ENCODE measurements at places on chromosomes 1 and 21. TPM values are rescaled to one million over a fixed set of nuclear protein-coding genes. Genes with fewer than 3 reads are reported as not detected.

GRCh38 chr1:244727871-244728474 is 75.0 kb downstream of the DESI2 start:
- DNase-seq = no peak

The HNRNPCL1 gene
- polyA plus RNA-seq = not detected

GRCh38 chr1:176602388-176603004 is 139.5 kb downstream of the PAPPA2 start:
- DNase-seq = no peak

DNA sequence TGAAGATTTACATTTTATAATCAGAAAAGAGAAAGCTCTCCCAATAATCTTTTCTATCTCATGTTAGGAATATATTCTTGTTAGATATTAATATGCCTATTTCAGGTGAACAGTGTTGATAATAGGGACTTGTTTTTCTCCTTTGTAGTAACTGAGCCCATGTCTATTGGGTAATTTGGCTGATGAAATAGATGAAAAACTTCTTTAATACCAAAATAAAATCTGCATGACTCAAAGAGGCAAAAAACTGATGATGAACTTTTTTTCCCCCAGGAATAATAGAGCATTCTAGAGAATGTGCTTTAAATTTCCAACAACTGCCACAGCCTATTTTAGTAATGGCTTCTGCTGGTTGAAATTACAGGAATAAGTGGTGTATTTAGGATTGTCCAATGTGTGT is 178.9 kb upstream of the GREM2 start:
- DNase-seq = no peak

GRCh38 chr1:208951908-208952307 is 631.6 kb upstream of the CAMK1G start:
- DNase-seq = no peak

The CELA3A gene
- not detected for polyA plus RNA-seq

- DNase-seq = no peak
Measured at GRCh38 chr1:20107796-20108195, 11.5 kb downstream of the PLA2G2D start.

DNA sequence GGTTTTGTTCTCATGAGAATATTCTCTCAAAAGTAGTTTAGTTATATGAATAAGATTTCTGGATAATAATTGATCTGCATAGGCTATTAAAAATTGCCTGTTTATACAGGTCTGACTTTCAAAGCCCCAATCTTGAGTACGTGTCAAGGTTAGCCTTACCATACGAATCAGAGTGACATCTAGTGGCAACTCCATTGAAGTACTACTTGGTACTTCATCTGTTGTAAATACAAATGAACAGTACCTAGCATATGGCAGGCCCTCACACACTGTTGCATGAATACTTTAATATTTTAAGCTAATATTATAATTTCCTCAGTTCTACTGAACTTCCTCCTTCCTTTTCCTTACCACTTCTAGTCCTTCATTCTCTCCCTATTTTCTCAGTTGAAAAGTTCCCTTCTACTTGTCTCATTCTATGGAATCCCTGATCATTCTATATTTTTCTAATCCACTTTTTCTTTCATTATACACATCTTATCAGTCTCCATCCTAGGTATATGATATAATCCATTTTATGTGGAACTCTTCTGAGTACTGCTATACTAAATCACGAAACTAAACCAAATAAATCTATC is 101.2 kb downstream of the AKT3 start:
- peak; percentile 72 for DNase-seq

DNA sequence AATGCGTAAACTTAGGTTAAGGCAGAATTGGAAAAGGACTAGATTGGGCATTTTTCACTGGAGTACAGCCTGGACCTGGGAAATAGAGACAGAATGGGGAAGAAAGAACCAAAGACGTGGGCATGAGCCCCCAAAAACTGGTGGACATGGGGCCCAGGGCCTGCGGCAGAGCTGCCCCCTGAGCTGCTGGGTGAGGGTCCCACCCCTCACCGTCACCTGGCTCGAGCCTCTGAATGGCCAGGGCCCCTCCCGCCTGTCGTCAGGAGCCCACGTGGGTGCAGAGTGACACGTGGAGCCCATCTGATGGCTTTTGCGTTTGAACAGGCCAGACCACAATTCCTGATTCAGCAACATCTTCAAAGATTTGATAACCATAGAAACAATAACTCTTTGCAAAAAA is 360.9 kb upstream of the VAMP3 start:
- DNase-seq = no peak

The CADM3 gene
- polyA plus RNA-seq = not detected

The PPM1J gene
- polyA plus RNA-seq = 0.28 TPM

DNA sequence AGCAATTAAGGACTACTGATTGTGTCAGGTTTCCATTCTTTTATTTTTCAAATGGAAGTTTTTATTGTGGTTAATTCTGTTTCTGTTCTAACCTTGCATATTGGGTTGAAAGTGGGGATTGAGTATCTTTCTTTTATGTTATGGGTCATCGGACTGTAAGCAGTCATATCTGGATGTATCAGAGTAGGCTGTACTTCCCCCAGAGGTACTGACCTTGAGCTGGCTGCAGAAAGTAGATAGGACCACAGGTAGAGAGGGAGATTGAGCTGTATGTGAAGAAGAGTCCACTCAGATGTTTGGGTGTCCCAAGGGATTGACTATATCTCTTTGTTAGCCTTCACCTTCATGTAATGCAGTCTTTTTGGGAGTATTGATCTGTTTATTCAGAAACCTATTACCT is 20.5 kb upstream of the ALG14 start:
- DNase-seq = no peak
